ENCODE measurements at places on chromosomes 16 and 17.

DNA sequence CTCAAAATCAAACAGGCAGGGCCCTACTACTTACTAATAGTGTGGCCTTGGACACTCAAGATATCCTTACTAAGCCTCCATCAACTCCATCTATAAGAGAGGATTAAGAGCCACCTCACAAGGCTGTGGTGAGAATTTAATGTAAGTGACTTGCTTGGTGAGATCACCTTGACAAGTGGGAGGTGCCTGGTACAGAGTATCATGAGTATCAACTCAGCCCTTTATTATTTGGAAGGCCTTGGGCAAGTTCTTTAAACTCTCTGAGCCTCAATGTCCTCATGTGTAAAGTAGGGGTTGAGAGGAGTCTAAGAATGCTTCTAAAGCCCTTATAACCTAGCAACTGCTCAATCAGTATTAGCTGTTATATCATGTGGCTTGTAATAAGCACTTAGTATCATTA is 15.0 kb downstream of the THUMPD1 start:
- no peak for DNase-seq

GRCh38 chr16:52963212-52963854 is 89.4 kb downstream of the CHD9NB start:
- DNase-seq, result no peak

DNA sequence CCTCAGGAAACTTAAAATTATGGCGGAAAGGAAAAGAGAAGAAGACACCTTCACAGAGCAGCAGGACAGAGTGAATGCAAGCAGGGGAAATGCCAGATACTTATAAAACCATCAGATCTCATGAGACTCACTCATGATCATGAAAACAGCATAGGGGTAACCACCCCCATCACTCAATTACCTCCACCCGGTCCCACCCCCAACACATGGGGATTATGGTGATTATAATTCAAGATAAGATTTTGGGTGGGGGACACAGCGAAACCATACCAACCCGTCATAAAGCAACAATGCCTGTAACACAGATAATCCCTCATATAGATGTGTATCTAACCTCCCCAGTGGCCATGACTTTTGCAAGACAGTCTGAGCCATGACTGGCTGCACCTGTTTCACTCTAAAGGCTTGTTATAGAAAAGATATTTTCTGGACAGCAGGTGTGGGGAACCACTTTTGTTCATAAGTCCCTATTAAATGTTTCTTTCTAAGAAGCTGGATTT is 7.0 kb upstream of the GSDMA start:
- DNase-seq, result no peak

DNA sequence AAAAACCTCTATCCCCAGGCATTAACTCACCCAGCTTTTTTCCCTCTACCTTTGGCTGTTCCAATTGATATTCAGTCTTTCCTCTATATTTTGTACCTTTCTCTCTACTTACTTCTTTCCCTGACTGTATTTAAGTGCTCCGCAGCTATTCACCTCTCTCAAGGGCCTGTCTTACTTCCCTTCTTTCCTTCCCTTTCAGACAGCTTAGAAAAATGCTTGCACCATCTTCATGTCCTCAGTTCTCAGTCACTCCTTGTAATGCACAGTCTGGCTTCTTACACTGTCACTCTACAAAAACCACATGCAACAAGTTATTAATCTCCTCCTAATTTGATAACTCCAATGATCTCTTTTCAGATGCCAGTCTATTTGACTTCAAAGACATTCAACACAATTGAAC is 163.4 kb downstream of the PHKB start:
- no peak for DNase-seq

DNA sequence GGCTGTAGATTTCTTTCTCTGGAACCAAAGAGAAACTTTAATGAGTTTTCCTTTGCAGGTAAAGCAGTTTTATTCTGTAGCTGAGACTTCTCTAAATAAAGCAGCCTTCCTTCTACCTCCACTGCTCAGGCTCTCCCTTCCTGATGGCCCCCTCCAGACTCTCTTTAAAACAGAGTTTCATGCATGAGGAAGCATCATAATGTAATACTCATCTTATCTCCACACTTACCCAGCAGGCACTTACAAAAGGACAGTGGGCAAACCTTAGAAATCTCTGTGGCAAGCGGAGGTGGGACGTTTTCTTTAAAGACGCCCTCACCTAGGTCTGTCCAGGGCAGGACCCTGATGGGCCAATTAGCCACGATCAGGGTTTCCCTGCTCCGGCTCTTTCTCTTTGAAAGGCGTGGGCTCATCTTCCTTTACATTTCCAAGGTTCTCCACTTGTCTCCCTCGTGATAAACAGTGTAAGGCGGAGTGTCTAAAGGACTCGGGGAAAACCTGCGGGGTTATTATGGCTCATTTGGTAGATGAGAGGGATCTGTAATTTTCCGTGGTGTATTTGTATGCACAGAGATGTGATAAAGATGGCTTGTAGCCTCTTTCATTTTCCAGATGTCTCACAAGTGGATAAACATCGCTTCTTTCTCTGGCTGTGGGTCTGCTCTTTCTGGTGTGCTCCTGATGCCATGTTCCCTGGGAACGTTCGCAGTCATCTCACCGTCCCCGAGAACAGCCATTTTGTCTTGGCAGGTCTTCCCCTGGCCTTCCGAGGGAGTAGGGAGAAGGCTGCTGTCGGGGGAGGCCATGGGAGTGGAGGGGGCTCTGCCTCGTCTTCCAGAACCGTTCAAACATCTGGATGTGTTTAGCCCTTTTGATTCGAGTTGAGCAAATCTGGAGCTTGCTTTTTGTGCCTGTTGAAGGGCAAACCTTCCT is 239.0 kb downstream of the CCDC182 start:
- DNase-seq, result no peak

- DNase-seq, result no peak
Observed at GRCh38 chr16:1688807-1689560, 10.9 kb downstream of the JPT2 start.

- DNase-seq, result no peak
Observed at GRCh38 chr16:17068524-17068923, 402.2 kb downstream of the XYLT1 start.

DNA sequence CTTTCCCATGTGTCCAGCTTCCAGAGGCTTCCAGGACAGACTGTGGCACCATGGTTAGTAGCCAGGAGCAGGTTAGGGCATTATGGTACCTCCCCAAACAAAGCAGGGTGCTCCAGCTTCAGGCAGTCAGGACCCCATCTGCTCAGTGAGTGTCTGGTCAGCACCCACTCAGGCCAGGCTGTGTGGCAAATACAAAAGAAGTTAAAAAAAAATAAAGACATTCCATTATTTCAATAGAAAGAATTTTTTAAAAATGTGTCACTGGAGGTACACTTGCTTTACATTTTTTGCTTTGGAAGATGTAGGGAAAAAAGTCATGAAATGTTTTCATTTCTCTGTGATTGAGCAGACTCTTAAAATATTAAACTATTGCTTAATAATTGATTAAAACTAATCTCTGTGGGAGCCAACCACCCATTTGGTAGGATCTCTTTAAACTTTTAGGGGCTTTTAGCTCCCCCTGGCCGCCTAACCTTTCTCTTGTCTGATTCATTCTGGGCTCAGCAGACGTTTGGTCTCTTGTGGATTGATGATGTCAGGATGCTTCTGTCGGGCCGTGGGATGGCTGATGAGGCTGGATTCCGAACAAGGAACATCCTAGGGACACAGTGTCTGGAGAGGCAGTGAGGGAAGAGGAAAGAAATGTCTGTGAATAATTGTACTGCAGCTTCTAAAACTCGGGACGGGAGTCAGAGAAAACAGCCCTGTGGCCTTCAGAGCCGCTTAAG is 28.4 kb upstream of the NPTX1 start:
- DNase-seq, result no peak

- DNase-seq, result no peak
Observed at GRCh38 chr16:17947637-17948036, 388.9 kb downstream of the NPIPA8 start.

- DNase-seq, result no peak
Observed at GRCh38 chr17:71168053-71168741, 952.6 kb upstream of the SOX9 start.

- DNase-seq, result no peak
Observed at GRCh38 chr17:83155128-83156121, 76.0 kb downstream of the METRNL start.

- DNase-seq, result no peak
Observed at GRCh38 chr16:78608305-78608776, 508.9 kb downstream of the WWOX start.

- DNase-seq, result no peak
Observed at GRCh38 chr16:11264155-11264832, 4.8 kb downstream of the TNP2 start.

DNA sequence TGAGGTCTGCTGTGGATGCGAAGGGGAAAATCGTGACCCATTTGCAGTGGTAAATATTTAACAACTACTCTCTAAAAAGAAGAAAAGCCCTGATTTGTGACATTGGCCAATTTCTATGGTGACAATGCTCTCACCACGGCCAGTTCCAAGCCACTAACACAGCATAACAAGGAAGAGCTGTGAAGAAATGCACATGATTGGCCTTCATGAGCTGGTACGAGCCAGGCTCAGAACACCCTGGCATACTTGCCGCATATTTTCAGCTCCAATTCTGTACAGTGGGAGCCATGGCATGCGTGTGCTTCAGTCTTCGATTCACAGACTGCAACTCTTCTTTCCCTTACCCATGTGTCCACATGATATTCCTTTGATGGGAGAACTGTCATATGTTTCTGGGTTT is 363.9 kb upstream of the CDH5 start:
- DNase-seq, result no peak

DNA sequence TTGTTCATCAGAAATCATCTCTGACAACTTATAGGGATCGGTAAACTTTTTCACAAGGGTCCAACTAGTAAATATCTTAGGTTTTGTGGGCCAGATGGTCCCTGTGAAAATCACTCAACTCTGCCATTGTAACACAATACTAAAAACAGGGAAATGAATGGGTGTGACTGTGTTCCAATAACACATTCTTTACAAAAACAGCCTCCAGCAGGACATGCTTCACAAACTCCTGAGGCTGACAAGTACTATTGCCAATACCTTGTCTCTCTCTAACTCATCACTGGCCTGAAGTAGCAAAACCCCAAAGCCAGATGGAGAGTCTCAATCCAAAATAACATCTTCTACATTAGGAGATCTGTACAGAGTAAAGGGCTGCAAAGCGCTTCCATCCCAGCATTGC is 312.3 kb downstream of the TOX3 start:
- DNase-seq, result no peak

DNA sequence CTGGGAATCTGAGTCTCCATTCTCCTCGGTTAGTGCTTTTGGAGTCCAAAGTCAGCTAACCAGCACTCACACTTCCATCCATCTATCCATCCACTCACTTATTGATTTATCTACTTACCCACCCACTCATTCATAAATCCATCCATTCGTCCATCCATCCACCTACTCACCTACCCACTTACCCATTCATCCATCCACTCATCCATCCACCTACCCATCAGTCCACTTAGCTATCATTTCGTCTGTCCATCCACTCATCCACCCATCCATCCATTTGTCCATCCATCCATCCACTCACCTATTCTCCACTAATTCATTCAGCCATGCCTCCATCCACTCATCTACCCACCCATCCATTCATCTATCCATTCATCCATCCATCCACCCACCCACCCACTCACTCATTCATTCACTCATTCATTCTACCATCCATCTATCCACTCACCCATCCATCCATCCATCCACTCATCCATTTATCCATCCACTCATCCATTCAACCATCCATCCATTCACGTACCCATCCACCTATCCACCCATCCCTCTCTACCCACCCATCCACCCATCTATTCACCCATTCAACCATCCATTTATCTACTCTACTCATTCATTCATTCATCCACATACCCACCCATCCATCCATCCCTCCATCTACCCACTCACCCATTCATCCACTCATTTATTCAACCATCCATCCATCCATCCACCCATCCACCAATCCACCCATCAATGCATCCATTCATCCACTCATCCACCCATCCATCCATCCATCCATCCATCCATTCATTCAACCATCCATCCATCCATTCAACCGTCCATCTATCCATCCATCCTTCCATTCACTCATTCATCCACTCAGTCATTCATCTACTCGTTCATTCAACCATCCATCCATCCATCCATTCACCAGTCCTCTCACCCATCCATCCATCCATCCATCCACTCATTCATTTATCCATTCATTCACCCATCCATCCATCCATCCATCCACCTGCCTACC is 26.1 kb downstream of the NLRC3 start:
- DNase-seq, result no peak

GRCh38 chr16:67101311-67102082 is 8.2 kb upstream of the PHAF1 start:
- no peak for DNase-seq

DNA sequence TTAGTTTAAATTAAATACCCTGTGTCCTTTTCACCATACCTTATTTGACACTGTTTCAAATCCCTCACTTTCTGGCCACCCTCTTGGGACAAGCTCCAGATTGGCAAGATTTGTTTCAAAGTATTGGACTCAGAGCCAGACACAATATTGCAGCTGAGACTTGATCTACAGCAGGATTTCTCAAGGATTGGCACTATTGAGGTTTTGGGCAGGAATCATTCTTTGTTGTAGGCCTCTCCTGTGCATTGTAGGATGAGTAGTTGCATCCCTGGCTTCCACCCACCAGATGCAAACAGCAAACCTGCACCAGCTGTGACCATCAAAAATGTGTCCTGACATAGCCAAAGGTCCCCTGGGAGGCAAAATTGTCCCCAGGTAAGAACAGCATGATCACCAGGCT is 181.2 kb downstream of the CHD9NB start:
- no peak for DNase-seq

Measured in stimulated activated CD8-positive, alpha-beta memory T cell treated with anti-CD3 and anti-CD28 coated beads, Interleukin-2, amount 100 ng/mL, for 1 hour (primary cell).